ENCODE measurements at places on chromosomes 7 and 10.

GRCh38 chr10:43396061-43396927 lies 12.7 kb downstream of the HNRNPF start:
- H3K4me3 ChIP-seq = peak overlapping the region; percentile 91
- peaks cover 30% of the 10 kb centered on the region for H3K36me3 ChIP-seq
- DNase-seq = peak; percentile 83
- peak overlapping the region; percentile 69 for H3K27ac ChIP-seq
- peaks cover 80% of the 10 kb centered on the region for H3K4me1 ChIP-seq
- no peaks in the 10 kb centered on the region for H3K27me3 ChIP-seq

DNA sequence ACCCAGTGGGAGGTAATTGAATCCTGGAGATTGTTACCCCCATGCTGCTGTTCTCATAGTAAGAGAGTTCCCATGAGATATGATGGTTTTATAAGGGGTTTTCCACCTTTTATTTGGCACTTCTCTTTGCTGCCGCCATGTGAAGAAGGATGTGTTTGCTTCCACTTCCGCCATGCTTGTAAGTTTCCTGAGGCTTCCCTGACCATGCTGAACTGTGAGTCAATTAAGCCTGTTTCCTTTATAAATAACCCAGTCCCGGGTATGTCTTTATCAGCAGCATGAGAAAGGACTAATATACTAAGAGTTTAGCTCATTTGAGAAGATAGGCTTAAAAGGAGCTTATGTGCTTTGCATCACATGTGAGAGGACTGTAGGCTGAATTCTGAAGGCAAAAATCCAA lies 29.3 kb downstream of the TMEM248 start:
- no peak overlapping the region for H3K4me3 ChIP-seq
- H3K27ac ChIP-seq = peak overlapping the region; percentile 25
- no peaks in the 10 kb centered on the region for H3K4me1 ChIP-seq
- peaks cover 5% of the 10 kb centered on the region for H3K36me3 ChIP-seq
- no peaks in the 10 kb centered on the region for H3K27me3 ChIP-seq

GRCh38 chr10:11018855-11019631 lies 1.4 kb downstream of the CELF2 start:
- H3K4me3 ChIP-seq = peak overlapping the region; percentile 85
- no peaks in the 10 kb centered on the region for H3K36me3 ChIP-seq
- H3K27ac ChIP-seq = peak overlapping the region; percentile 56

- peaks cover 20% of the 10 kb centered on the region for H3K27me3 ChIP-seq
- H3K27ac ChIP-seq = no peak overlapping the region
- no peak for DNase-seq
- peaks cover 2% of the 10 kb centered on the region for H3K4me1 ChIP-seq
- H3K36me3 ChIP-seq = no peaks in the 10 kb centered on the region
- H3K4me3 ChIP-seq = no peak overlapping the region
Observed at GRCh38 chr10:47454008-47454779, 29.7 kb downstream of the ANXA8 start.

GRCh38 chr7:136877509-136877908 lies 9.1 kb downstream of the CHRM2 start:
- peaks cover 6% of the 10 kb centered on the region for H3K27me3 ChIP-seq
- no peak overlapping the region for H3K27ac ChIP-seq
- no peak for DNase-seq
- no peaks in the 10 kb centered on the region for H3K36me3 ChIP-seq

GRCh38 chr10:76723844-76724243 lies 913.8 kb downstream of the KCNMA1 start:
- H3K36me3 ChIP-seq = no peaks in the 10 kb centered on the region
- no peaks in the 10 kb centered on the region for H3K27me3 ChIP-seq
- no peak overlapping the region for H3K4me3 ChIP-seq
- DNase-seq = no peak

GRCh38 chr7:155980841-155981240 lies 168.6 kb upstream of the SHH start:
- H3K27ac ChIP-seq = no peak overlapping the region
- no peak for DNase-seq
- no peaks in the 10 kb centered on the region for H3K36me3 ChIP-seq
- no peak overlapping the region for H3K4me3 ChIP-seq
- H3K27me3 ChIP-seq = peaks cover 14% of the 10 kb centered on the region
- H3K4me1 ChIP-seq = peaks cover 1% of the 10 kb centered on the region

DNA sequence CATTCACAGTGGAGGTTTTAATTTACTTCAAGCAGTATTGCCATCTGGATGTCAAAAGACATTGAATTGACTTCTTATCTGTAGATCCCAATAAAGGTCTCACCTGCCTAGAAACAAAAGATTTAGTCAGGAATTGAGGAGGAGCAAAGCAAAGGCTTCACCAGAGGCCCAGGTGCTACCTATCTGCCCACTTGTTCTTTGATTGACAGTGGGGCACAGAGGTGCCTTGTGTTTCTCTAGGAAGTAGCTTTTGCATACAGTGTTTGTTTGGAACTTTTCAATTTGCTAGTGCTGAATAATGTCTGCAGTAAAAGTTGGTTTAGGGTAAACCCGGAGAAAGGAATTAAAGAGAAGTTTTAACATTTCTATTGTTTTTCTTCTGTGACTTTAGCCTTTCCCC lies 40.4 kb downstream of the AUTS2 start:
- no peak for DNase-seq
- no peaks in the 10 kb centered on the region for H3K4me1 ChIP-seq
- no peaks in the 10 kb centered on the region for H3K36me3 ChIP-seq
- no peak overlapping the region for H3K4me3 ChIP-seq

DNA sequence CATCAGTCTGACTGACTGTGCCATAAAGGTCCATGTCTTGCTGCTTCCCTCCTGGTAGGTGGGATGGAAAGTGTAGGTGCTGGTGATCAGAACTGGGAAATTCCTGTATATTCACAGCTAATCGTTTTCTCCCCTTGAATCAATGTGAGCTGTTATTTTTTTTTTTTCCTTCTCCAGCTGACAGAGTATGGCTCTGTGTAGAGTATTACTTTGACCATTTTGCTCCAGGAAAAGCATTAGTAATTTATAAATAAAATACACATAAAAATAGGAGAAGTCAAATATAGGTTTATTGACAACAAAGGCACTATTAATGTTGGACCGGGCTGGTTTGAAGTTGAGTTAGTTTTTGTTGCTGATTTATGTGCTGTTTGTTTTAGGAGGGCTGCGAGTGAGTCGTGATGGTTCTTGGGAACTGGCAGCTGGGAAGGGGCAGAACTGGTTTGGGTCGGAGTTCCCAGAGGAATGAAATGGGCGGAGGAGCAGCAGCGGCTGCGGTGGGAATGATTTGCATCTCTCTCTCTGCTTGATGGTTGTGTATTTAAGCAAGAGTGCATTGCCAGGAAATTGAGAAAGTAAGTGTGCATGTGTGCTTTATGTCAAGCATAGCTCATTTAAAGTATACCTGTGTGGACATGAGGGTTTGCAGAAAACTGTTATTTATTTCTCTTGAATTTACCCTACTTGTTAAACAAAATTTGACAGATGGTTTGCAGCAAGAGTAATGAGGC lies 80.9 kb downstream of the LRMDA start:
- H3K4me3 ChIP-seq = no peak overlapping the region
- DNase-seq = no peak
- no peak overlapping the region for H3K27ac ChIP-seq

DNA sequence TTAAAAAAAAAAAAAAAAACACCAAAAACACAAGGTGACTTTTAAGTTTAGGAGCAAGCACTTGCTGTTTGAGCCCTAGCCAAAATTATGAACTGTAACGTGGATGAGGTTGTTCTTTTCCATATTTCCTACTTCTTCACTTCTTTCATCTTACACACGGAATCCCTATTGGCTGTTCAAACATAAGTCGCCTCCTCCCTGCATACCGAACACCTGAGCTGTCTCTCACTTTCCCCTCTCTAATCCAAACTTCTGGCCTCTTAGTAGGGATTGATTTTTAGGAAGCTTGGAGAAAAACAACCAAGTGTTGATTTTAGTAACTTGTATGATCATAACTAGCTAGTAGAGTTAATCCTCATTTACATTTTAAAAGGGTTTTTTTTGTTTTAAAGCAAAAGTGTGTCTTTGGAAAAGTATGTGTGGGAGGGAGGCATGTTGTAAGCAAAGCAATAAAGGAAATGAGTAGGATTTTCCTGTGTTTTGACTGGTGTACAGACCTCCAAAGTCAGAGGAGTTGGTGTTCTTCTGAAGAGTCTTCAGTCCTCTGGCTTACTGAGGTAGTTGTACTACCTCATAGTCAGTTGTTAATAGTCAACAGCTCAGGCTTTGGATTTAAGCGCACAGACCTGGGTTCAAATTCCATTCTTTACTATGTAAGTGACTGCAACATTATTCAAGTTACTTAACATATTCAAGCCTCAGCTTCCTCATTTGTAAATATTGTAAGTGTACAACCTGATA lies 39.3 kb downstream of the RABGEF1 start:
- no peak for DNase-seq
- no peak overlapping the region for H3K4me3 ChIP-seq
- no peaks in the 10 kb centered on the region for H3K27me3 ChIP-seq
- H3K36me3 ChIP-seq = peaks cover 9% of the 10 kb centered on the region
- peaks cover 5% of the 10 kb centered on the region for H3K4me1 ChIP-seq

DNA sequence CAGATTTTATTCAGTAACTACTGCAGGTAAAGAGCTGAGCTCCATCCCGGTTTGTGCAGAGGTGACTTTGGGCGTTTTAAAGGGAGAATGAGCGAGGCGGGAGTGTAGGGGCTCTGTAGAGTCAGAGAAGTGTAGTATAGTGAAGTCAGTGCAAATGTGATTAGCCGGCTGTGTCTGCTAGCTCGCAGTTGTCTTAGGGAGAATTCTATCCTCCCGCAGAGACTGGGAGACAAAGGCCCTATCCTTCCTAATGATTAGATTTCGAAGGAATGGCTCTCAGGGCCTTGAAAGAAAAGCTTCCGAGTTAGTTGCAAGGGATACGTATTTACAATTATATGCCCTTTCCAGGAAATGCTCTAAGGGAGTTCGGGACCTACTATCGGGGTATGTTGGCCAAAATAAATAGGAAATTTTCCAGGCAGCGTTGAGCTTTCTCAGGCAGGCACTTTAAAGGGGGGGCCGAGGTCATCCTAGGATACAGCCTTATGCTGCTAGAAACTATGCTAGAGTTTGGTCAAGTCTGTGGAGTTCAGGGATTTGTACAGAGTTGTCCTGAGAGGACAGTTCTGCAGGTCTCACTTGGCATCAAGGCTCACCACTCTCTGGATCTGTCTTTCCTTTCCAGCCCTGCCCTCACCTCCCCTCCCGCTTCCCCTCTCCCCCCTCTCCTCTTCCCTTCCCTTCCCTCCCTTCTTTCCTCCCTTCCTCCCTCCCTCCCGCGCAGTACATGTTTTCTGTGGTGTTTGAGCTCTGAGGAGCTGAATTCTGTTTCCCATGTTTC lies 825 bp downstream of the MRPL32 start:
- peaks cover 59% of the 10 kb centered on the region for H3K4me1 ChIP-seq
- peak overlapping the region; percentile 96 for H3K4me3 ChIP-seq
- peak overlapping the region; percentile 97 for H3K27ac ChIP-seq
- peaks cover 21% of the 10 kb centered on the region for H3K36me3 ChIP-seq
- H3K27me3 ChIP-seq = no peaks in the 10 kb centered on the region

GRCh38 chr10:104907521-104907920 lies 266.4 kb downstream of the SORCS3 start:
- no peak overlapping the region for H3K27ac ChIP-seq
- no peaks in the 10 kb centered on the region for H3K4me1 ChIP-seq
- DNase-seq = no peak
- H3K36me3 ChIP-seq = no peaks in the 10 kb centered on the region

DNA sequence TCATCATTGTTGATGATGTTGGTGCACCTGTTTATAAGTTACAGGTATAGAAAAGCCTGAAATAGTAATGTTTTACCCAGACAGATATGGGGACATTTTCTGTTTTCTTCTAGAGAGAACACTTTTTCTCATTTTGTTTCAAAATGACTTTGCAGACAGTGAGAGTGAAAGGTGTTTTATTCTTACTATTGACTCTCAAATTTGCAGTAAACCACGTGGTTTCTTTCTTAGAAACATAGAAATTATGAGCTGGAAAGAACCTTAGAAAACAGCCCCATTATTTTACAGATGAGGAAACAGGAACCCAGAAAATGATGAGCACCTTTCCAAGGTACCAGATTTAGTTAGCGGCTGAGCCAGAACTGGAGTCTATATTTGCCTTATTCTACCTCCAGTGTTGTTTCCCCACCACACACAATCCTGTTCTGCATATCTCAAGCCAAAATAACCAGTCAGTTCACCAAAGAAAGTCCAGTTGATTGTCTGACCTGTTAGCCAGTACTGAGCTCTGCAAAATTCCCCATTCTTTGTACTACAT lies 138.9 kb upstream of the AHR start:
- H3K27me3 ChIP-seq = peaks cover 10% of the 10 kb centered on the region
- H3K27ac ChIP-seq = peak overlapping the region; percentile 97
- H3K4me3 ChIP-seq = peak overlapping the region; percentile 49

GRCh38 chr7:53768186-53768585 lies 732.8 kb downstream of the POM121L12 start:
- no peak overlapping the region for H3K4me3 ChIP-seq
- H3K27me3 ChIP-seq = no peaks in the 10 kb centered on the region
- DNase-seq = no peak
- no peak overlapping the region for H3K27ac ChIP-seq
- H3K4me1 ChIP-seq = no peaks in the 10 kb centered on the region
- peaks cover 6% of the 10 kb centered on the region for H3K36me3 ChIP-seq

GRCh38 chr10:10526846-10527245 lies 490.8 kb upstream of the CELF2 start:
- H3K27ac ChIP-seq = no peak overlapping the region
- H3K4me1 ChIP-seq = no peaks in the 10 kb centered on the region
- no peaks in the 10 kb centered on the region for H3K36me3 ChIP-seq

DNA sequence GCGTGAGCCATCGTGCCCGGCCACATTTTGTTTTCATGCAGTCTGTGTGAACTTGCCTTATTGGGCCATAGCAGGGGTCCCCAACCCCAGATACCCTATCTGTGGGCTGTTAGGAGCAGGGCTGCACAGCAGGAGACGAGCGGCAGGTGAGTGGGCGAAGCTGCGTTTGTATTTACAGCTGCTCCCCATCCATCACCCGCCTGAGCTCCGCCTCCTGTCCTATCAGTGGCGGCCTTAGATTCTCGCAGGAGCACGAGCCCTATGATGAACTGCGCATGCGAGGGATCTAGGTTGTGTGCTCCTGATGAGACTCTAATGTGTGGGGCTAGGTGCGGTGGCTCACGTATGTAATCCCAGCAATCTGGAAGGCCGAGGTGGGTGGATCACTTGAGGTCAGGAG lies 293.9 kb downstream of the CAMK1D start:
- peaks cover 28% of the 10 kb centered on the region for H3K4me1 ChIP-seq
- DNase-seq = no peak
- no peaks in the 10 kb centered on the region for H3K36me3 ChIP-seq
- no peaks in the 10 kb centered on the region for H3K27me3 ChIP-seq

- no peaks in the 10 kb centered on the region for H3K4me1 ChIP-seq
- no peaks in the 10 kb centered on the region for H3K36me3 ChIP-seq
- H3K4me3 ChIP-seq = no peak overlapping the region
- H3K27me3 ChIP-seq = no peaks in the 10 kb centered on the region
Observed at GRCh38 chr7:158077151-158077840, 510.3 kb downstream of the PTPRN2 start.

- no peak for DNase-seq
- no peaks in the 10 kb centered on the region for H3K4me1 ChIP-seq
- H3K4me3 ChIP-seq = no peak overlapping the region
- no peaks in the 10 kb centered on the region for H3K27me3 ChIP-seq
- H3K36me3 ChIP-seq = no peaks in the 10 kb centered on the region
Observed at GRCh38 chr7:70505886-70506285, 626.1 kb upstream of the GALNT17 start.

Measured in activated T-cell treated with anti-CD3 and anti-CD28 coated beads, Interleukin-2, amount 50 U/mL, for 72 hours (primary cell).